ENCODE measurements at places on chromosomes 12 and 14.

DNA sequence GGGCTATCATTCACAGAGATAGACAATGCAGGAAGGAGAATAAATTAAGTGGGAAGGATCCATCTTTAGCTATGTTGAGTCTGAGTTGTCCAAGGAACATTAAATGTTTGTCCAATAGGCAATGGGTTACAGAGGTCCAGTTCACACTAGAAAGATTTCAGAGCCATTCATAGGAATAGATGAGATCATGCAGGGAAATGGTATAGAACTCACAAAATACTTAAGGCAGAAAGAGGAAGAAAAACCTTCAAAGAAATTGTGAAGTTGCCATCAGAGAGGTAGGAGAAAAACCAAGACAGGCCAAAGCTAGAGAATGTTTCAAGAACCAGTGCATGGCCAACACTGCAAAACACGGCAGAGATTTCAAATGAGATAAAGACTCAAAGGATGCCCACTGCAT lies 94.1 kb downstream of the PHLDA1 start:
- no peak overlapping the region for H3K27ac ChIP-seq
- no peak for DNase-seq
- peaks cover 25% of the 10 kb centered on the region for H3K27me3 ChIP-seq
- H3K4me1 ChIP-seq: peaks cover 13% of the 10 kb centered on the region

- no peaks in the 10 kb centered on the region for H3K4me1 ChIP-seq
- DNase-seq: no peak
- H3K27ac ChIP-seq: no peak overlapping the region
Observed at GRCh38 chr14:46661728-46662127, 10.1 kb upstream of the RPL10L start.

- peaks cover 7% of the 10 kb centered on the region for H3K4me1 ChIP-seq
- H3K36me3 ChIP-seq: no peaks in the 10 kb centered on the region
- DNase-seq: no peak
- H3K27ac ChIP-seq: peak overlapping the region; percentile 51
- H3K4me3 ChIP-seq: no peak overlapping the region
Observed at GRCh38 chr12:11693067-11693466, 43.6 kb downstream of the ETV6 start.

- H3K4me1 ChIP-seq: no peaks in the 10 kb centered on the region
- H3K4me3 ChIP-seq: no peak overlapping the region
- H3K36me3 ChIP-seq: no peaks in the 10 kb centered on the region
- no peak overlapping the region for H3K27ac ChIP-seq
Observed at GRCh38 chr14:94328196-94328595, 5.1 kb upstream of the SERPINA6 start.

GRCh38 chr12:28507033-28507432 lies 316.8 kb downstream of the CCDC91 start:
- no peaks in the 10 kb centered on the region for H3K27me3 ChIP-seq
- H3K4me3 ChIP-seq: no peak overlapping the region
- no peaks in the 10 kb centered on the region for H3K36me3 ChIP-seq

DNA sequence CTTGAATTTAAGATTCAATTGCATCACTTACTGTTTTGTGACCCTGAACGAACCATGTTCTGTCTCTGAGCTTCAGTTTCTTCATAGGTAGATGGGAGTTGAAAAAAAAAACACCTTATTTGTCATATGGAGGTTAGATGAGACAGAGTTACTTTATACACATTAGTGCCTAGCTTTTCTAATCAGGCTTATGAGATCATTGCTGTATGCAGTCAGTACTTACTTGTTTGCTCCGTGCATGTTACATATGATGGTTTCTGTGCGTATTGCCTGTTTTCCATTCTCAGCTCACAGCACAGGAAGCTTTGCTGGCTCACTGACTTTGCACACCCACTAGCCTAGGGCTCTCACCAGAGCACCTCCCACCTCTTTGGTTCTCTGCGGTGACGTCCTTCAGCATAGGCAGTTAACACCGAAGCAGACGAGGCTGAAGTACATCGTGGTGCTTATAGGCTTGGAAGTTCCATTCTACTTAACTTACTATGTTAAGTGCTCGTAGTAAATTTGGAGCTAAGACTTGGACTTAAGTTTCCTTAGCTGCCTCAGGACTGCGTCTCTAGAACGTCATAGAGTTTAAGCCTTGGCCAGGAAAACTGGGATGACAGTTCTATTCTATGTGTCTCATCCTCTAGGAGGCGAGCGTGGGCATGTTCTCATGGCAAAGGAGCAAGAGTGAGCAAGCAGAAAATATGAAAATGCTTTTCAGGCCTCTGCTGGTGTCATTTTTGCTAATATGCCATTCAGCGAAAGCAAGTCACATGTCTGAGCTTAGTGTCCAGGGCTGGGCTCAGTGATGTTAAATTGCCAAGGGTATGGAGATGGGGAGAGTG lies 57.3 kb downstream of the NRXN3 start:
- H3K27ac ChIP-seq: no peak overlapping the region
- no peaks in the 10 kb centered on the region for H3K36me3 ChIP-seq
- H3K4me1 ChIP-seq: no peaks in the 10 kb centered on the region
- no peak for DNase-seq
- no peaks in the 10 kb centered on the region for H3K27me3 ChIP-seq

- peaks cover 4% of the 10 kb centered on the region for H3K36me3 ChIP-seq
- no peak overlapping the region for H3K27ac ChIP-seq
- H3K4me3 ChIP-seq: no peak overlapping the region
- no peak for DNase-seq
Observed at GRCh38 chr14:50340963-50341362, 28.8 kb downstream of the DMAC2L start.

- H3K4me1 ChIP-seq: peaks cover 32% of the 10 kb centered on the region
- H3K27me3 ChIP-seq: no peaks in the 10 kb centered on the region
- peak overlapping the region; percentile 72 for H3K27ac ChIP-seq
Observed at GRCh38 chr12:66232263-66232662, 43.2 kb downstream of the IRAK3 start.

DNA sequence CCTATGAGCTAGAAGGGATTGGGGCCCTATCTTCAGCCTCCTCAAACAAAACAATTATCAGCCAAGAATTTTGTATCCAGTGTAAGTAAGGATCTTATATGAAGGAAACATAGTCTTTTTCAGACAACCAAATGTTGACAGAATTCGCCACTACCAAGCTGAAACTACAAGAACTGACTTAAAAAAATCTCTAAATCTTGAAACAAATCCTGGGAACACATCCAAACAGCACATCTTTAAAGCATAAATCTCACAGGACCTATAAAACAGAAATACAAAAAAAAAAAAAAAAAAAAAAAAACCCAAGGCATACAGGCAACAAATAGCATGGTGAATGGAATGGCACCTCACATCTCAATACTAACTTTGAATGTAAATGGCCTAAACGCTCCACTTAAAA lies 41.3 kb upstream of the LMNTD1 start:
- no peak overlapping the region for H3K4me3 ChIP-seq
- H3K27ac ChIP-seq: no peak overlapping the region
- no peaks in the 10 kb centered on the region for H3K36me3 ChIP-seq

DNA sequence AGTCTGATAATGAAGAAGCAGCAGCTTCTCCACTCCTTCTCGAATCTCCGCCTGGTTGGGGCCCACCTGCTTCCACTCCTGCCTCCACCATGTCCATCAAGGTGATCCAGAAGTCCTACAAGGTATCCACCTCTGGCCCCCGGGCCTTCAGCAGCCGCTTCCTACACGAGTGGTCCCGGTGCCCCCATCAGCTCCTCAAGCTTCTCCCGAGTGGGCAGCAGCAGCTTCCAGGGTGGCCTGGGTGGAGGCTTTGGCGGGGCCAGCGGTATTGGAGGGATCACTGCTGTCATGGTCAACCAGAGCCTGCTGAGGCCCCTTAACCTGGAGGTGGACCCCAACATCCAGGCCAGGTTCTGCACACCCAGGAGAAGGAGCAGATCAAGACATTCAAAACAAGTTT lies 381.0 kb upstream of the USP15 start:
- no peaks in the 10 kb centered on the region for H3K27me3 ChIP-seq
- H3K27ac ChIP-seq: no peak overlapping the region
- no peak for DNase-seq
- H3K36me3 ChIP-seq: no peaks in the 10 kb centered on the region

Measured in CD14-positive monocyte (primary cell).